ENCODE measurements at places on chromosomes 2 and 18.

DNA sequence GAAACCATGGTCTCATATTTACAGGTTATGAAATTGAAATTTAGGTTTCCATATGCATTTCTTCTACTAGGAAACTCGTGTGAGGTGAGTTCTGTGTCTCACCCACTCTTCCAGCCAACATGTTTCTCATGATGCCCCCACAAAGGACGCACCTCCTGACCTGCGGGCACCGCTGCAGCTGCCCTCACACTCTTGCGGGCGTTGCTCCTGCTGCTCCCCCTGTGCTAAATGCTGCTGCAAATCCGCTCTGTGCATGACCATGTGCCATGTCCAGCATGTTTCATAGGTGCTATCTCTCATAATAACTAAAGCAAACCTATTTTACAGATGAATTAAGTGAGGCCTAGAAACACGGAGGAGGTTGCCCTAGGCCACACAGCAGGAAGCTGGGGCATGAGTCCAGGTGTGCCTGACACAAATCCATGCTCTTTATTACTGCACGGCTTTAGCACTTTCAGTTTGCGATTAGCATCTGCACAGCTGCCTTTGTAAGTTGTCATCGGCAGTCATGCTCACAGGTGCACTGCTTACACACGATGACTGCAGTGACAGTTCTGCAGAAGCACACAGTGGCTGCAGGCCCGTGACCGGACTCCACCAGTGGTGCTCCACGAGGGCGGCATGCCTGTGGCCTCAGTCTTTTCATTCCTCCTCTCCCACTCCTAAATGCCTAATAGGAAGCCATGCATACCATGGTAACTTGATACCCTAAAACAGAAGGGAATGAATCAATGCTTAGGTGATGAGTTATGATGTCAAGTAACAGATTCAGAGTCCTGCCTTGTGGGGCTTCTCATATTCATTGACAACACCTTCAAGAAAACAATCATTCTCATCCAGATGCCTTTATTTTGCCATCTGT is 14.9 kb upstream of the GALR1 start:
- DNase-seq = no peak

DNA sequence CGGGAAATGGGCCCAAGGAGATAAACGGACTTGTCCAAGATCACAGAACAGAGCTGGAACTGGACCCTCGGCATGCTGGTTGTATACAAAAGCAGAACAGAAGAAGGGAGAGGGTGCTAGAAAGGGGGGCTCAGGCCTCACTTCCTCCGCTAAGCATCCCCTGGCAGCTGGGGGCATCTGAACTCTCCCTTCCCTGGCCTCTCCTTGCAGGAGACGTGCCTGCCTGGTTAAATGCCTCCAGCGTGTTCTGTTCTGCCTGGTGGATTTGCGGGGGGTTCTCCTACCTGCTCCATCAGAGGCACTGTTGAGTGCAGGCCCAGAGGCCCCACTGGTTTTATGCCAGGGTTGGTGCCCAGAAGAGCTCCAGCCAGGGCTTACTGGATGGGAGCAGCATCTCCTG is 124.7 kb downstream of the ZFP36L2 start:
- no peak for DNase-seq

- DNase-seq = no peak
Measured at GRCh38 chr18:26386441-26386840, 160.2 kb downstream of the TAF4B start.

- DNase-seq = no peak
Measured at GRCh38 chr2:222598611-222599010, 57.3 kb downstream of the FARSB start.

GRCh38 chr2:28348149-28348567 is 44.5 kb upstream of the FOSL2 start:
- DNase-seq = no peak

GRCh38 chr18:56461151-56461550 is 177.2 kb downstream of the TXNL1 start:
- no peak for DNase-seq

- DNase-seq = no peak
Measured at GRCh38 chr2:175571078-175571653, 389.7 kb upstream of the ATP5MC3 start.
